Right renal pelvis (tissue), 4 donors: ENCODE measurements at places on chromosomes 12 and 14. TPM values are rescaled to one million over a fixed set of nuclear protein-coding genes. Genes with fewer than 3 reads are reported as not detected.

DNA sequence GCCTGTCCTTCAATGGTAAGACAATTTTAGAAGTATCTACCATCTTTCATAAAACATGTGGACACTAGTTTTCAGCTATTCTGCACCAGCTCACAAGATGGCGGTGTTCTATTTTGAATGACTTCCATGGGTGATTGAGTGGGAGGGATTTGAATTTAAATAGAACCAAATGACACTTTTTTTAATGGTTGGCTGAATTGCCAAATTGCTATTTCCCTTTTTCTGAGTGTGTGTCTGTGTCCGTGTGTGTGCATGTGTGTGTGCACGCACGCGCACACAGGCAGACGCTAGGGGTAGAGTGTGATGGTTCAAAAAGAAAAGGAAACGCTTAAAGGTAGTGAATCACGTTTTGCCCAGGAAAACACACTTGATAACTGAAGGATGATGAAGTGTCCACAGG lies 362.6 kb downstream of the DAD1 start:
- no peak for DNase-seq

DNA sequence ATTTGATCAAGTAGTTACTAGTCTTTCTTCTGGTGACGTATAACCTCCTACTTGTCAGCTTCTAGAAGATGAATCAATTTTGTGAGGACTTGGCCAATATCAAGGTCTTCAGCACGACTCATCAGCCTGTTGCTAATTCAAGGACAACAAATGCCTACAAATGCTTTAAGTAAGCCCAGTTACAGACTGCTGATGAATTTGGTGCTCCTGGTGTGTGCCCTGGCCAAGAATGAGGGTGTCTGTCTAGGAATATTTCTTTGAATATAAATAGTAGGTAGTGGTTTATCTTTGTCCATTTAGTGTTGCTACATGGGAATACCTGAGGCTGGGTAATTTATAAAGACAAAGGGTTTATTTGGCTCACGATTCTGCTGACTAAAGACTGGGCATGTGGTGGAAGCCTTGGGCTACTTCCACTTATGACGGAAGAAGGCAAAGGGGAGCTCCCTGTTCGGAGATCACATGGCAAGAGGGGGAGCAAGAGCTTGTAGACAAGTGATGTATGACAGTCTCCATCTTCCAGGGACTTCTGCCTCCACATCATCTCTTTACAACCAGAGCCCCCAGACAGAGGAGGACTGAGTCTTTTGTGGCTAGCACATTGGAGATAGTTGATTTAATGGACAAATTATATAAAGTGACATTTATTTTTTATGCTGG lies 180.2 kb downstream of the CRADD start:
- DNase-seq = no peak

DNA sequence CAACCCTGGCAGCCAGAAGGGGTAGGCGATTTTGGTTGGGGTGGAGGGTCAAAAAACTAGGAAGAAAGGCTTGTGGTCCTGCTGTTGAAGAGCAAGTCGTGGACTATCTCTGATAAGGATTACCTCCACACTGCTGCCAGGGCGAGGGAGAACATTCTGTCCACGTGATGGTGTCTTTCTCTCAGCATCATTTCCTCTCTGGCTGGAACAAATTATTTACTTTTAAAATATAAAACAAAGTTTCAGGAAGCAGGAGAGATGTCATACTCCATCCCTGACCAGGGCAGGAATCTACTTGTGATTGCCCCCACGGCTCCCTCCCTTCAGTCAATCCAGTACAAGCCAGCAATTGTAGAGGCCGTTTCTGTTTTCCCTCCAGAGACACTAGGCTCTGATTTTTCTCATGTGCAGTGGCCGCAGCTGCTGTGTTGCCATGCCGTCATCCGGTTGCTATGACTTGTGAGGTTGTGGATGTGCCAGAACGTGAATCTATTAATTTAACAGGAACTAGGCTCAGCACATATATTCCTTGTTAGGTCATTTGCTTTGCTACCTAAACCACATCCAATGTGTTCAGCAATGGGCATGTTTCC lies 61.5 kb upstream of the PTGR2 start:
- DNase-seq = no peak

DNA sequence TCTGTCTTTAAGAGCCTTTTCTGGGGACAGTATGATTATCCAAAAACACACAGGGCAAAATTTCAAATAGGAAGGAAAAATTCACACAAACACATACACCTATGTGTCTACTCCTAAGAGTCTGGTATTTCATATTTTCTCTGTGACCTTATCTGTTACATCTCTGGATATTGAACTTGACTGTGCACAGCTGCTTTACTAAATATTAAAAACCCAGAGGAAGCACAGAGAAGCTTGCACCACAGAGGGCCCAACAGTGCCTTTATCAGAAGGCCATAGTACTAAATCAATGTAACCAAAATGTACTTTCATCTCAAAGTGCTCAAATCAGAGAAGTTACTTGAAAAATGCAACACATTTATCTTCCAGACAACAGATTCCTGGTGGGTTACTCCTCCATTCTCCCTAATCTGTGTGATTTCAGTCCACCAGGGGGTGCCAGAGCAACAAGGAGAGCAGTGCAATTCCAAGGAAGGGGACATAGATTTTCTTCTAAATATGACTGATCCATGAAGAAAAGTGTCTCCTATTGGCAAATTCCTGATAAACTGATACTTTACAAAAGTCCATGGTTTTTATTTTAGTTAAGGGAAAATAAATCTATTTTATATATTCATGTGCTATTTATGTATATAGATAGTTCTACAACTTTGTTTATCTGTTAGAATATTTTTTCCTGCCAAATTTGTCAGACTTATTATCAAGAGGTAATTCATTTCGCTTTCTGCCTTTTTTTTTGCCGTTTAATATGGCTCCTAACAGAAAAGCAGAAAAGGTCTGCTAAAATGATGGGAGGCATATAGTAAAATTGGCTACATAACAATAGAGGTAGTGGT lies 617.6 kb downstream of the LRFN5 start:
- peak; percentile 47 for DNase-seq

The GPR137C gene
- polyA plus RNA-seq = 6.7 TPM

GRCh38 chr14:50667684-50667995 lies 466 bp downstream of the SAV1 start:
- no peak for DNase-seq

DNA sequence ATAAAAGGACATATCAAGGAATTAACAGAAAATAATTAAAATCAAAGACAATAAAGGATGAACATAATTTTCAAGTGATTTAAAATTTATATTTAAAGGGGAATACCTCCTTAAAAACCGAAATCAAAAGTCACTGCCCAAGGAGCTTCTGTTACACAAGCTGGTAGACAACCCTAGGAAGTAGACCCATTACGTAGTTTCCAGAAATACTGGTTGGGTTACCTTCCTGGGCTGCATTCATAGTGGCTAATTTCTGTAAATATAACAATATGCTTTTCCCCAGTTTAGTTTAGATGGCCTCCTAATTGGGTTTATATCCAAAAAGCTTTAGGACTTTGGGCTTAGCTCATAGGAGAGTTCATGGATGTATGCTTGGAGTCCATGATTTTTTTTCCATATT lies 2.1 kb upstream of the EDDM3A start:
- DNase-seq = no peak

The RDH16 gene
- polyA plus RNA-seq = 0.48 TPM

The TSPAN9 gene
- 98.9 TPM for polyA plus RNA-seq

- DNase-seq = no peak
These were observed 72.5 kb downstream of the TRAF3 start for GRCh38 chr14:102849526-102850379.

- DNase-seq = peak; percentile 38
These were observed 17.4 kb downstream of the FOXN3 start for GRCh38 chr14:89399594-89400068.

DNA sequence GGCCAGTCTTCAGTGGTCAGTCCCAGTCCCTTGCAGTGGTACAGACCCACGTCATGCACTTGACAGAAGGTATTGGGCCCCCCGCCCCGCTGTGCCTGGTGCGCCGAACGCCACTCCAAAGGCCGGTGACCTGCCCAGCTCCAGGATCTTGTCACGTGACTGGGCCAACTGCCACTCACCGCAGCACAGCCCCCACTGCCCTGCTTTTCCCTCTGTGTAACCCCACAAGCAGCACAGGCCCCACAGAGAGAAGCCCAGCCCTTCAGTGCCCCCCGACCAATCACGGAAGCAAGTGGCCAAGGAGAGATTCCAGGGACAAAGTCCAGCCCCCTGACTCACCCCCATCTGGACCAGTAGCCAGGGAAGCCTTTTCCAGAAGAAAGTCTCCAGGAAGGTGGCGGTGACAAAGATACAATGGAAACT lies 498 bp downstream of the GPR132 start:
- no peak for DNase-seq

The SNAPC1 gene
- polyA plus RNA-seq = 14.0 TPM

DNA sequence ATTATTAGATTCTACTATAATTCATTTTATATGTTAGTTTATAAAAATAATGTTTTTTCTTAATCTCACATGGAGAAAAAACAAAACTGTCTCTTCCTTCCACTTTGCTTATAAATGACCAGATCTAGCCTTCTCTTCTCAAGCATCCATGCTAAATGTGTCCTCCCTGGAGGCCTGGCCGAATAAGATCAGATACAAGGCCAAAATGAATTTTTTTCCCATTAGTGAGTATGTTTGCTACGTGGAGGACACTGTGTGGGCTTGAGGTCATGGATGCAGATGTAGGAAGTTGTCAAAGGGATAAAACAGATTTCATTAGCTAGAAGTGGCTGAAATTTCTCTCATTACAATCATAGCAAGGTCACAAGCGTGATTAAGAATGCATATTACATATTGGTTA lies 1244.9 kb upstream of the SEL1L start:
- no peak for DNase-seq

DNA sequence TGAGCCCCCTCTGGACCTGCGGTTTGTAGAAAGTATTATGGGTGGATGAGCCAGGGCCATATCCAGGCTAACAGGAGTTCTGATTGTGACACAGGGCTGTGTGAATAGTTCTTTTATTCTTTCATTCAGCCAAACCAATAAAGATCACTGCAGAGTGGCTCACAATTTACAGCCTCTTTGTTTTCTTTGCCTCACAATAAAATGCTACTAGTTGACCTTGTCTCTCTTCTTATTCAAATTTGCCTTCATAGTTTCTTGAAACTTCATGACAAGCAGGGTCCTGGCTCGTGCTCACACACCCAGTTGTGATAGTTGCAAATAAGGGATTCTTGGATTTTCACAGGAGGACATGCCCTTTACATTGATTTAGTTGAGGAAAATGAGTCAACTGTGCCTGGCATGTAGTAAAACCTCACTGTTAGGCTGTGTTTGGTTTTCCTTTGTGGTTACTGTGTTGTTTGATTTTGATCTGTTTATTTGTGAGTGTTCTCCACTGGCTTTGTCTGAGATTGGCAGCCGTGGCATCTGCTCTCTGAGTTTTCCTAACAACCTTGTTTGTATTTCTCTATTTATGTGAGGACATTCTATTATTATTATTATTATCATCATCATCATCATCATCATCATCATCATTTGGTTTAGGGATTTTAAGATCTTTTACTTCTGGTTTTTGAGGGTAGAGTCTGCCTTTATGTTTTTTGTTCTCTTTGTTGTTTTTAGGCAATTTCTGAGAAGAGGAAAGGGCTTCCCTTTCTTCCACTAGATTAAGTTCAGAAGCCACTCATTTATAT lies 2.7 kb upstream of the KRT6B start:
- DNase-seq = no peak

GRCh38 chr14:55477680-55478079 lies 37.3 kb upstream of the TBPL2 start:
- no peak for DNase-seq
